ENCODE measurements at places on chromosomes 1 and 21.

DNA sequence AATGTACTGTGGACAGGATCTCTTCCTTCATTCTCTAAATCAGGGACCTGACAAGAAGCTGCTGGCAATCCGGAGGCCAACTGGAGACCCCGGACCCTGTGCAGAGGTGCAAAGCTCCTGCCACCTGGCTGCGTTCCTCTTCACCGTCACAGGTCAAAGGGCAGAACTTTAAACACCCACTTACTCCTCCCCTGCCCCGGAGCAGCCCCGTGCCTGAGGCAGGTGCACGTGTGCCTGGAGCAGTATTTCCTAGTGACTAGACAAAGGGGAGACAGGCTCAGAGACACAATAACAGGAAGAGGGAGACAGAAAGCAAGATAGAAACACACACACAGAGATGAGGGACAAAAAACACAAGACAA is 6.6 kb upstream of the PIGC start:
- DNase-seq, result no peak

GRCh38 chr21:26795866-26796329 is 49.3 kb downstream of the ADAMTS1 start:
- no peak for DNase-seq

GRCh38 chr1:54229281-54229891 is 29.4 kb downstream of the MRPL37 start:
- no peak for DNase-seq

DNA sequence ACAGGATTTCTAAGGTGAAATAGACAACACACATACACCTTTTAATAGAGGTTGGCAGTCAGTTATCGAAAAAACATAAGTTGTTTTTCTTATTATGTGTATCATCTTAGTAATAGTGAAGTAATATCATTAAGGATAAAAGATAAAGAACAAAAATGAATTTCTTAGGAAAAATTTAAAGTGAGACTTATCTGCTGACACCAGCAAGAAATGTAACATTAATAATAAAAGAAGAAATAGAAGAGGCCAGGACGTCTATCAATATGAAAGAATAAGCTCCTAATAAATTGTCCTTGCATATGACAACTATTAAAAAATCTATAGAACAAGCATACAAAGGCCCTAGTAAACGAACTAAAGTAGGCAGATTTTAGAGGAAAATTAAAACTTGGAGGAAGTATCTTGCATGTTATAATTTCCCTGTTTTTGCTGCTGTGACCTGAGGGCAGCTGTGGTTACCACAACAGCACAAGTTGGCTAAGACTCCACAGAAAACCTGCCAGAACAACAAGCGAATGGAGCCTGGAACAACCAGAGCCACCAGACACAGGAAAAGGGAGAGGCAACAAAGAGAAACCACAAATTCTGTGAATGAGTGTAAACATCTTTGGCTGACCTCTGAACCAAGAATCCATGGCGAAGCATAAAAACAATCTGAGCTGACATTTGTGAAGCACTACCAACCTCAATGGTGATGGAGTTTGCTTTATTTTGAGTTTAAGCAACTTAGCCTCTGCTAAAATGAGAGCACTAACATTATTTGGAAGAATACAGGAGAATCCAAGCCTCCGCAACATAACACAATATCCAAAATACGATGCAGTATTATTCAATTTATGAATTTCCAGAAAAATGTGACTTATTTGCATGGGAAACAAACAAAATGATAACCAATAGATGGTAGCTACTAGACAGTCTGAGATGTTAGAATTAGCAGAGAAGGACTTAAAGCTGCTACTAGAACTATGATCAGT is 207.5 kb downstream of the KCNT2 start:
- no peak for DNase-seq

Data from activated T-cell treated with anti-CD3 and anti-CD28 coated beads, Interleukin-2, amount 50 U/mL, for 1 hour (primary cell).